ENCODE measurements at places on chromosomes 4 and X.

- DNase-seq = no peak
Observed at GRCh38 chrX:109940411-109940810, 62.5 kb upstream of the TMEM164 start.

- no peak for DNase-seq
Observed at GRCh38 chr4:180788729-180789128, 1454.5 kb upstream of the TENM3 start.

- no peak for DNase-seq
Observed at GRCh38 chr4:29549342-29549741, 1170.8 kb upstream of the PCDH7 start.

- DNase-seq = no peak
Observed at GRCh38 chrX:47574547-47575301, 7.5 kb upstream of the TIMP1 start.

DNA sequence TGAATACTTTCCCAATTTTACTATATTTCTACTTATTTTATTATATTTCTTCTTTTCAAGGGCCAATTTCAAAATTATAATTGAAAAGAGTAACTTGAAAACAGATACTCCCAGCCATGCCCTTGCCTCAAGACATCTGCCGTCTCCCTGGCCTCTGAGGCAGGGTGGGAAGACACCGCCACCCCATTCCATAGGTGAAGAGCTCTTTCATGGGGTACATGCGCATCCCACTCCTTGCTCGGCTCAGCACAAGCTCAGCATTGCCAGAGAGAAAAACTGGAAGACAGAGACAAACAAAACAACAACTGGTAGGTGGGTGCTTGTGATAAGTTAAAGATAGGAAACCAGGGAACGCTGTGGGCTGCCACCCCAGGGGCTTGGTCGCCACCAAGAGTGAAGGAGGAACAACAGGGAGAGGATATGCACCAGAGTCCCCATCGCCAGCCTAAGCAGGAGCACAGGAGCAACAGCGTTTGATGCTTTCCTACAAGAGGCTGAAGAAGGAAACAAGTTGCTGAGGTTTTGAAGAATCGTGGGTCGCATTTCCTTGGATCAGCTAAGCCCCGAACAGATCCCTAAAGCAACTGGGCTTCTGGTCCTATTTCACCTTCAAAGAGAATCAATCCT is 11.3 kb downstream of the TMEM154 start:
- DNase-seq = no peak

Measured in stimulated activated CD8-positive, alpha-beta memory T cell treated with anti-CD3 and anti-CD28 coated beads, Interleukin-7, amount 100 ng/mL, for 1 hour (primary cell).